GM23248 (cell line): ENCODE measurements at places on chromosomes 13 and 19. TPM values are rescaled to one million over a fixed set of nuclear protein-coding genes. Genes with fewer than 3 reads are reported as not detected.

Gene C19orf73
- polyA plus RNA-seq, result 1.0 and 1.4 TPM in 2 replicates

Gene TMPRSS9
- 0.28 TPM in 1 of 2 replicates, not detected in the other for polyA plus RNA-seq

Gene ERICH4
- polyA plus RNA-seq, result not detected in 2 replicates

Gene TBXA2R
- 1.9 and 2.6 TPM in 2 replicates for polyA plus RNA-seq

Gene CACNG6
- not detected in 2 replicates for polyA plus RNA-seq

Gene CD70
- 0.20 and 0.49 TPM in 2 replicates for polyA plus RNA-seq

Gene HIF3A
- polyA plus RNA-seq, result 0.20 and 0.27 TPM in 2 replicates

Gene FCER2
- polyA plus RNA-seq, result 0.33 TPM in 1 of 2 replicates, not detected in the other
